ENCODE measurements at places on chromosomes 13 and 19.

- no peak for DNase-seq
Observed at GRCh38 chr13:51942189-51942588, 69.1 kb downstream of the ATP7B start.

DNA sequence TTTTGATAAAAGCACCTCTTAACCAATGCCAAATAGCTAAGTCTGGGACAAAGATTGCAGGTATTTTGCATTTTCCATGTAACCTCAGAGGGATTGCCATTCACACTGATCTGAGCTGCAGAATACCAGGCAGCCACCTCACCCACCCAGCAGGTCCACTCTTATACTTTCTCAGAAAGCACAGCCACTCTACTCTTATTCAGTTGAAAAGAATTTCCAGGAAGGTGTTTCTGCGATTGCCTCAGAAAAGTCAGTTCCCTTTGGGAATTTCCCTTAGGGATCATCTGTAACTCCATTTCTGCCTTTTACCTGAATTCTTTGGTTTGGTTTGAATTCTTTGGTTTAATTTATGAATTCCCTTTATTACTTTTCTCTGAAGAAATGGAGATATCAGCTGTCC is 904 bp upstream of the ALOX5AP start:
- no peak for DNase-seq

DNA sequence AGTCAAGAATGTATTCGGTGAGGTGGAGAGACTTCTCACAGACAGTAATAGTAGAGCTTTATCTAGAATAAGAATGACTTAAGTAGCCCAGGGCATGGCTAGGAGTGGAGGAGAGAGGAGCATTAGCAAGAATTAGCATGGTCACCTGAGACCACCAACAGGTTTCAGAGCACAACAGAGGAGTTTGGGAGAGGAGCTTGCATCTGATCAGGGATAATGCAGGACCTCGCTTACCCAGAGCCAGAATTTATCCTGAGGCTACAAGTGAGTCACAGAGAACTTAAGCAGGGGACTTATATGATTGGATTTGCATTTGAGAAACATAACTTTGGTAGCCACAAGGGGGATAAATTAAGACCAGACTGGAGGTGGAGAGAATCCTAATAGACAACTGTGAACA is 102.1 kb upstream of the FNDC3A start:
- DNase-seq, result no peak

- no peak for DNase-seq
Observed at GRCh38 chr19:7132054-7132453, 62.6 kb downstream of the ZNF557 start.

- DNase-seq, result no peak
Observed at GRCh38 chr19:3015126-3016057, 13.7 kb downstream of the TLE2 start.

GRCh38 chr19:46616631-46617322 is 8.1 kb downstream of the PTGIR start:
- peak; percentile 74 for DNase-seq

DNA sequence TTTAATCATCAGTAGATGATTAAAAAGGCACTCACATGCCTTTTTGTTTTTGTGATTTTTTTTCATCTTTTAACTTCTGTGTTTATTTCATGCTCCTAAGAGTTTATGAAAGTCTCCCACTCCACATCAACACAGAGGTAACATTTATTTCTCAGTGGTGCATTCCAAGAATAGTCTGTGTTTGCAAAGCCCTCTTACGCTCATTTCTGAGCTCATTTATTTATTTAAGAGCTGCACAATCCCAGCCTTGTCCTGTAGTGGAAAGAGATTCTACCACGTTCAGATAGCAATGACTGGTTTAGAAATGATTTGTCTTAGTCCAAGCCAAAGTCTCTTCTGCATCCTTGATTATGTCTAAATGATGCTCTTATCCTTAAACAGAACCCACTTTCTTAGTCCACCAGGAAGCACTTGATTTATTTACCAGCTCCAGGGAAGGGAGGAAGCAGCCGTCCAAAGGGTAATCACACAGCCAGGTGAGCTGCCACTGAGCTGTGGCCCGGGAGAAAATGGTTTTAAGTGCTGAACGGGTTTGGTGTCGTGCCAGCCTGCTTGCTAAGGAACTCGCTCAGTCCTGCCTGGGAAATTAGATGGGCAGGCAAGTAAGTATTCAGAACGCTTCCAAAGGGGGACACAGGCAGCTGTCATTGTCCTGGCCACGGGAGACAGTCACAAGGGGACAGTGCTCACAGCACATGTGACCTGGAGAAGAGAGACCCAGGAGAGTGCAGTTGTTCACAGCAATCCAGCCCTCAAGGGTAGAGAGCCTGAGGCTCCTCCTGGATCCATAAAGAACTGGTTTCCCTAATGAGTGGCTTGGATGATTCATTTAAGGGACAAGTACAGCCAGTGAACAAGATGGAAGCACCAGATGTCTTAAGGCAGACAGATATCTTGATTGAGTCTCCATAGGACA is 131.8 kb upstream of the WASF3 start:
- no peak for DNase-seq

GRCh38 chr19:681029-682019 is 5.1 kb downstream of the FSTL3 start:
- DNase-seq, result peak; percentile 94

- no peak for DNase-seq
Observed at GRCh38 chr19:2325281-2326046, 2.9 kb downstream of the LSM7 start.

- DNase-seq, result no peak
Observed at GRCh38 chr13:31908696-31909411, 122.7 kb upstream of the FRY start.

DNA sequence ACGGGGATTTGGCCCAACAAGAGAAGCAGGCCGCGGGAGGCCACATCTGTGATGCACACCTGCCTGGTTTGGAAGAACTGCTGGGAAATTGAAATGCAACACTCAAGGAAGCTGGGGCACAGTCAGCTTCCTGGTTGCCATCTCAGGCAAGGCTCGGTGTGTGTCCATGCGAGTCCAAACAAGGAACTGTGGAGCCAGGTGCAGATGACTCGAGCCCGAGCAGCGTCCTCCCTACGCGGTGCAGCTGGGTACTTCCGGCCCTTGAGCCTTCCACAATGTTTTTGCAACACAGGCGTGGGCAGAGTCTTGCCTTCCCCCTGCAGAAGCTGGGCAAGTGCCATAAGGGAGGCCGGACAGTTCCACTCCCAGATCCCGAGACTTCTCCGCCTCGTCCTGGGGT is 94.6 kb downstream of the CRYL1 start:
- DNase-seq, result no peak

DNA sequence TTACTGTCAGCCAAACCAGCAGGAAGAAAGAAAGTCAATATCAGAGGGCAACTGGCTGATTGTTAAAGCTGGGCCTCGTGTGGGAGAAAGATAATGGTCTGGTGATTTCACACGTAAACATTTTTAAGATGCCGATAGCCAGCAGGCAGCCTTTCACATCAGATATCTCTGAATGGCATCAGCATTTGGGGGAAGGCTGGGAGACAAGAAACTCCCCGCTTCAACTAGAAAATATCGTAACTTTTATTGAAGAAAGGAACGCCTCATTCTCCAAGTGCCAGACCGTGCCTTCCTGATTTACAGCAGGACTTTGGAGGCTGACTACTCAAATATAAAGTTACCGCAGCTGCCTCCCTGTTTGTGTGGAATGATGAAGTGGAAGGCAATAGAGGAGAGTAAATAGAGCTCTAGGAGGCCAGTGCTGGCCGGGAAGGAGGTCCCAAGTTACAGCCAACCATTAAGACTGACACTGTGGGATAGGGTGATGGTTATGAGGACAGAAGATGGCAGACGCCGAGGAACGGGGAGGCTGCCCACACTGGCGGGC is 284.3 kb upstream of the MAB21L1 start:
- no peak for DNase-seq

DNA sequence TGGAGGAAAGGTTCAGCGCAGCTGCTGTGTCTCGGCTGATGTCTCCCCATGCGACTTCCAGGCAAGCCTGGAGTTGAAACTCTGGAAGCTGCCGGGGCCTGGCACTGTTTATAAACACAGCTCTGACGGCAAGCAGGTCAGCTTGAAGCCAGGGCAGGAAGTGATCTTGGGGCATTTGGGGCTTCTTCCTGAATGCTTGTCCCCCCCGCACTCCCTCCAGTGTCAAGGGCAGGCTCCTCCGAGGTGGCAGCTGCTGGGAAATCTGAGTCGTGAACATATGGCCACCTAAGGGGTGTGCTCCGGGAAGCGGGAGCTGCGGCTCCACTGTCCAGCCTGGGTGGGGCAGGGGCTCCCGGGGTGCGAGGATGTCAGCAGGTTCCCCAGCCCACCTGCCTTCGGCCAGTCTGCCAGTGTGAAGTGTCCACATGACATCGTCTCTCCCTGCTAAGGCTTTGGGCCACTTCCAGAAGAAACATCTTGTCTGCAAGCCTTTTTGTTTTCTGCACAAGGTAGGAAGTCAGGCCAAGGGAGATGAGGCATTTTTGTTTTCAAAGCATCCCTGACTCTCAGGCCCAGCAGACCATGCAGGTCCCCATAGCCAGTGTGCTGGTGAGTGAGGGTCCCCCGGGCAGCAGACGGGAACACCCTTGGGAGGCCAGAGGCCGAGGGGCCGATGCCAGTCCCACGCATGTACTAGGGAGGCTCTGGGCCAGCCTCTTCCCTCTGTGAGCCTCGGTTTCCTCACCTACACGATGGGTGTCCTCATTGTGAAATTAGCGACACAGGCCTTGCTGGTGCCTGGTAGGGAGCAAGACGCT is 2.7 kb downstream of the PIAS4 start:
- DNase-seq, result no peak

DNA sequence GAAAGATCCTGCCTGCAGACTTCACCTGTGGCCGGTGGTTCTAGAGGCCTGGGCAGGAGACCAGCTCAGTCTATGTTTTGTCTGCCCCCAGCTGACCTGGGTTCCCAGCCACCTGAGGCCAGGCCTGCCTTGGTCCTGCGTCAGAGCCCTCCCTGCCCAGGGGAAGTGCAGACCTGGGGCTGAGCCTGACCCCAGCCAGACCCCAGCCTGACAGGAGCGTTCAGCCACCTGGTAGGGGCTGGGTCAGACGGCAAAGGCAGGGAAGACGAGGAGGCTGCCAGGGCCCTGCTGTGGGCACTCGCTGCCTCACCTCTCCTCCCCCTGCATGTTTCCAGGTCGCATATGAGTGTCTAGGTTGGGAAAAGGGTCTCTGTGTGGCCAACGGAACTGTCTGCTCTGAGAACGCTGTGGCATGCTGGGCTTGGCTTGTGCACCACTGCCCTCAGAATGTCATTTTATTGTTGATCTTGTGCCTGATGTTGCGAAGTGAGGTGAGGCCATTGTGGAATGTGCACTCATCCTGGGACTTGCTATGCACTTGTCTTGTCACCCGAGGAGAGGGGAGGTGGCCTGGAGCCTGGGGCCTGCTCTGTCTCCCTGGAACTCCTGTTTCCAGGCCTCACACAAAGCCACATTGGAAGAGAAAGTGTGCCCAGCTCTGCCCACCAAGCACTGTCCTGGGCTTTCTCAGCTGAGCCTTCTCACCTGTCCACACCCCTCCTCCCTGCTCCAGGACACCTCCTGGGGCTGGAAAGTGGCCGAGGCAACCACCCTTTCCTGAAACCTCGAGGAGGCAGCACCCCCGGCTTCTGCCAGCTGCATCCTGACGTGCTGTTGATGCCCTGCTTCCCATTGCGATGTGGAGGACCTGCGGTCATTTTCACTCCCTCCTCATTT is 15.2 kb upstream of the MCF2L start:
- DNase-seq, result no peak

GRCh38 chr13:74203576-74203975 is 69.4 kb upstream of the KLF12 start:
- DNase-seq, result no peak

DNA sequence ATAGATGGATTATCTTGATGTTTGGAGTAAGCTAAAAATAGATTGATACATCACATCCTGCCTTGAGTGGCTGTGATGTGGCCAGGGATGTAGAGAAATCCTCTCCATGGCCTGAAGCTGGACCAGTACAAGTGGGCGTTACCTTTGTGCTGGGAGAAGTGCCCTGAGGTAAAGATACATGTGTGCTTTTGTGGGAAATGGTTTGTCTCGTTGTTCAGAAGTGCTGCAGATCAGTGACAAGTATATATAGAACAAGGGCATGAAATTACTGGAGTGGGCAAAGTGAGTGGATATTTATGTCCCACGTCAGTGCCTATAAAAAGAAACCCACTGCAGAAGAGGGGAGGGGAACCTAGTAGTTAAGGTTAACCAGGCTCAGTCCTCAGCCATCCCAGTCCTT is 12.2 kb upstream of the ZNF304 start:
- DNase-seq, result no peak

GRCh38 chr13:103078158-103078557 is 11.9 kb upstream of the SLC10A2 start:
- no peak for DNase-seq

GRCh38 chr13:30714629-30715371 is 20.5 kb upstream of the ALOX5AP start:
- no peak for DNase-seq

DNA sequence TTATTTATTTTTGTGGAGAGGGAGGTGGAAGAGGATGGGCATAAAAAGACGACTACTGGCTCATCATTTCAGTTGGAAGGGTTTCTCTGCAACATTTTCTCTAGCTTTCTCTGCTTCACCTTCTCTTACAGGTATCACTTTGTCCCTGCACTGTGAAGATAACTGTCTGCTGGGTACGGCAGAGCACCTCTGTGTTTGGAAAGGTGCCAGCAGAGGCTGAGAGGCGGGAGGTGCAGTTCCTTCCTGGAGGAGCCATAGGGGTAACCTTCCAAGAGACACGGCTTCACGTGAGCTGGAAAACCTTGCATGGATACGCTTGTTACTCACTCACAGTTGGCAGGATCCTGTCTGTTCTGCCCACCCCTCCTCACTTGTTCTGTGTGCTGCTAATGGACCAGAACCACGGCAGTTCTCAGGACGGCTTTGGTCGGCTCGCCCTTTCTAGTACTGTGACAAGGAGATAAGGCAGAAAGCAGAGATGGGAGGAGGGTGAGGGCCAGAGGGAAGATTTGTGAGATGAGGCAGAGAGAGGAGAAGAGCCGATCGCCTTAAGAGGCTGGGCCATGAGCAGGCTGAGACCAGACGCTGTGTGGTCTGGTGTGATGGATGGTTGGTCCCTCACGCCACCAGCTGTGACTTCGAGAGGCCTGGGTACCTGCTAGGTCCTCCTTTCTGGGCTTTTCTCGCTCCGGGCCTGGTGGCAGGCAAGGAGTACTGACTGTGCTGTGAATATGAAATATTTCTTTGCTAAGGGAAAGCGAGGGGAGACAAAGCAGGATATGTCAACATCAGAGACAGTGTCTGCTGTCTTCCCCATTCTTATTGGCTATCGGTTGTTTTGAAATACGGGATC is 66.8 kb downstream of the MRPL57 start:
- DNase-seq, result no peak

DNA sequence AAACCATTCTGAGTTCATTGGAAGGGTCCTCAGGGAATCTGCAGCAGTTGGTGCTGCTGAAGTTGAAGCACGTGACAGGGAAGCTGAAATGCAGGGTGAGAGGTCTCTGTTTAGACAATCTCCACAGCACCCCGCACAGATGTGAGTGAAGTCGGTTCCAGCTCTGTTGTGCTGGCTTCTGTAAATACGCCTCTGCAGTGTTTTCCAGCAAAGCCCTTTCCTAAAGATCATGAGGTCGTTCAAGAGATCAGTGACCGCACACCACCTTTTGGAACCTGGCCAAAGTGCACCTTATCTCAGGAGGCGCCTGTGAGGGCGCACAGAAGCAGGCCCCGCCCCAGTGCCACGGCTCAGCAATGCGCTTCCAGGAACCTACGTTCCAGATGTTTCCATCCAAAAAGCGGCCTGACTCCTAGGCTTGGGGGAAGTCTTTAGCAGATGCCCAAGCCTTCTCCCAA is 10.8 kb downstream of the CUL4A start:
- no peak for DNase-seq

Data from HEK293T (cell line).